ENCODE measurements at places on chromosomes 7 and 10.

GRCh38 chr7:74482629-74483401 lies 29.1 kb downstream of the GTF2IRD1 start:
- H3K4me1 ChIP-seq: no peaks in the 10 kb centered on the region
- H3K36me3 ChIP-seq: no peaks in the 10 kb centered on the region
- DNase-seq: no peak
- no peaks in the 10 kb centered on the region for H3K27me3 ChIP-seq
- no peak overlapping the region for H3K4me3 ChIP-seq

- H3K27ac ChIP-seq: no peak overlapping the region
- H3K4me1 ChIP-seq: no peaks in the 10 kb centered on the region
- H3K36me3 ChIP-seq: no peaks in the 10 kb centered on the region
These were observed 186.0 kb upstream of the TCF7L2 start for GRCh38 chr10:112763916-112764520.

- no peaks in the 10 kb centered on the region for H3K36me3 ChIP-seq
- H3K27me3 ChIP-seq: peaks cover 3% of the 10 kb centered on the region
- no peak overlapping the region for H3K27ac ChIP-seq
- no peak overlapping the region for H3K4me3 ChIP-seq
- no peak for DNase-seq
These were observed 10.2 kb upstream of the ZFYVE27 start for GRCh38 chr10:97726636-97727178.

GRCh38 chr10:76628801-76629200 lies 1008.8 kb downstream of the KCNMA1 start:
- no peaks in the 10 kb centered on the region for H3K36me3 ChIP-seq
- no peaks in the 10 kb centered on the region for H3K27me3 ChIP-seq
- no peak overlapping the region for H3K27ac ChIP-seq

DNA sequence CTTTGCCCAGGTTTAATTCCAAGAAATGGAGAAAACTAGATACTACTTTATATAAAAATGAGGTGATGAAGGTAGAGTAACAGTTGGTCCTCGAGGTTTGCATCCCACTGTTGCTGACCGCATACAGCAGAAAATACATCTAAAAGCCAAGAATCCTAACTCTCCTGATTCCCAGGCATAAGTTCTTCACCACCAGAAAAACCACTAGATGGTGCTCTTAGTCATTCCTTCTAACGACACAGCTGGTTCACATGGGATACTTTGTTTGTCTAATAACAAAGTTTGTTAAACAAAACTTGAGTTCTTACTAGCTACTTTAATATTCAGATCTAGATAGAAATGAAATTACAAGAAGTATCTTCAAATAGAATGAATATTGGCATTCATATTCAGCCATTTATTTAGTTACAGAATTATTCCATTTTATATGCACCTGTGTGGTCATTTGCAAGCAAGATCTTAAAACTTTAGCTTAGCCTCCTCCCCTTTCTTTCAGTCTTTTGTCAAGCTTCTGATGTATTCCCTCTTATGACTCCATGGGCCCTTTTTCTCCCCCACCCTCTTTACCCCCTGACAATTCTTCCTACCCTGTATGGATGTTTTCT lies 54.1 kb upstream of the CYP26C1 start:
- DNase-seq: no peak
- no peak overlapping the region for H3K27ac ChIP-seq
- no peaks in the 10 kb centered on the region for H3K27me3 ChIP-seq
- no peak overlapping the region for H3K4me3 ChIP-seq
- H3K36me3 ChIP-seq: no peaks in the 10 kb centered on the region
- no peaks in the 10 kb centered on the region for H3K4me1 ChIP-seq

DNA sequence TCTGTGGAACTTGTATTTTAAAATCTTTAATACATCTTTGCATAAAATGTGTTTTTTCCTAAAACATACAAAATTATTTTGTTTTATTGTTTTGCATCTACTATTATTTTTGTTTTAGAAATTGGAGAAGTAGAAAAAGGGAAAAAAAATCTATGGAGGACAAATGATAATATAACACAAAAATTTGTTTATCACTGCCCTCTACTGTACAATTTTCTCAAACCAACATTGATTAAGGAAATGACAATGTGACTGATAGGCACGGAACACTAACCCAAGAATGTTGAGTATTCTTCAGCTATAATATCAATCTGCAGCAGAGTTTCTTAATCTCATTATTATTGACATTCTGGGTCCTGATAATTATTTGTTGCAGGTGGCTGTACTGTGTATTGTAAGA lies 9.5 kb upstream of the ING3 start:
- peaks cover 3% of the 10 kb centered on the region for H3K27me3 ChIP-seq
- DNase-seq: no peak
- H3K36me3 ChIP-seq: no peaks in the 10 kb centered on the region
- H3K27ac ChIP-seq: no peak overlapping the region

GRCh38 chr7:18350678-18351077 lies 144.9 kb upstream of the HDAC9 start:
- no peak overlapping the region for H3K4me3 ChIP-seq
- no peak overlapping the region for H3K27ac ChIP-seq
- H3K36me3 ChIP-seq: no peaks in the 10 kb centered on the region

- DNase-seq: no peak
- no peak overlapping the region for H3K4me3 ChIP-seq
- no peaks in the 10 kb centered on the region for H3K27me3 ChIP-seq
- no peaks in the 10 kb centered on the region for H3K36me3 ChIP-seq
These were observed 14.5 kb downstream of the HIPK2 start for GRCh38 chr7:139763330-139763729.

- no peaks in the 10 kb centered on the region for H3K4me1 ChIP-seq
- no peak overlapping the region for H3K27ac ChIP-seq
- H3K4me3 ChIP-seq: no peak overlapping the region
- peaks cover 2% of the 10 kb centered on the region for H3K27me3 ChIP-seq
- no peaks in the 10 kb centered on the region for H3K36me3 ChIP-seq
- DNase-seq: no peak
These were observed 52.6 kb upstream of the LOXL4 start for GRCh38 chr10:98320486-98321185.

- no peaks in the 10 kb centered on the region for H3K36me3 ChIP-seq
- no peak for DNase-seq
- H3K27me3 ChIP-seq: no peaks in the 10 kb centered on the region
- H3K27ac ChIP-seq: no peak overlapping the region
These were observed 1130.0 kb downstream of the DNAJB9 start for GRCh38 chr7:109699661-109700060.

DNA sequence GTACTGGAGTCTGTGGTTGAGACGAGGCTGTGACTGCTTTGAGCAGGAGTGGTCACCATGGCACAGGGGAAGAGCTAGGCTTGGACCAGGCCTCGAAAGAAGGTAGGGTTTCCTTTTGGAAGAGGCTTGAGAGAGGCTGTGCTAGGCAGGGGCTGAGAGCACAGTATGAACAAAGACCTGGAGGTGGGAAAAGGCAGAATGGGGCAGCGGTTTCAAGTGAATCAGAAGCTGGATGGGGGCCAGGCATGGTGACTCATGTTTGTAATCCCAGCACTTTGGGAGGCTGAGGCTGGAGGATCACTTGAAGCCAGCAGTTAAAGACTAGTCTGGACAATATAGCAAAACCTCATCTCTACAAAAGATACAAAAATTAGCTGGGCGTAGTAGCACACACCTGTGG lies 65.9 kb downstream of the CLIP2 start:
- no peaks in the 10 kb centered on the region for H3K27me3 ChIP-seq
- H3K36me3 ChIP-seq: peaks cover 6% of the 10 kb centered on the region
- no peak overlapping the region for H3K4me3 ChIP-seq

DNA sequence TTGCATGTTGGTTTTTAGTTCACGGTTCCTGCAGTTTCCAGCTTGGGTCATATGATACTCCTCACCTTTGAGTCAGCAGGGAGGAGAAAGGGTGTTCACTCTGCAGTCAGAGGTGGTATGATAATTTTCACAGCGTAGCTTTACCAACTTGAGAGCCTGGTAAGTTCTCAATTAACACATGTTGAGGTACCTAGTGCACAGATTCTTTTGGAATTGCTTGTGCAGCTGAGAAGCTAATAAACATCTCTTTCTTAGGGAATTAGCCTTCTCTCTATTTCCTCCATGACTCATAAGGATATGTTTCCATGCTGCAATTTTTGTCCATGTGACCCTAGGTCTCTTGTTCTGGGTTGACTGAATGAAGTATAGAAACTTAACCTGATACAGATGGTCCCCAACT lies 166.6 kb downstream of the KIF20B start:
- no peaks in the 10 kb centered on the region for H3K27me3 ChIP-seq
- H3K4me1 ChIP-seq: no peaks in the 10 kb centered on the region
- no peaks in the 10 kb centered on the region for H3K36me3 ChIP-seq
- DNase-seq: no peak
- H3K27ac ChIP-seq: no peak overlapping the region

DNA sequence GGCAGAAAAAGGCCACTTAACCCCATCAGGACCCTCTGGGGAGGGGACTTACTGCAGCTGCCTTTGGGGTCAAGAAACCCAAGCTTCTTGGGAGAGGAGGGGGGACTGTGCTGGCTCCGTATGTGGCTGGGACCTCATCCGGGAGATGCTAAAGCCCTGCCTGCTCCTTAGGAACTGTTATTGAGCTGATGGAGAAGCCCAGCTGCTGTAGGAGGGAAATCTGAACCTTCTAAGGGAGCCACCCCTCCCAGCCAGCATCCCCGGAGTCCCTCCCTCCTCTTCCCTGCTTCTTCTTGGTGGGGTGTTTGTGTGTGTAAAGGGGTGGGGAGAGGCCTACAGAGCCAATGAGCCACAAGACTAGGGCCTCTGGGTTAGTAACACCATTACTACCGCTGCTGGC lies 8.2 kb downstream of the KCNIP2 start:
- H3K4me1 ChIP-seq: peaks cover 32% of the 10 kb centered on the region
- no peak for DNase-seq
- no peak overlapping the region for H3K27ac ChIP-seq
- no peak overlapping the region for H3K4me3 ChIP-seq
- no peaks in the 10 kb centered on the region for H3K27me3 ChIP-seq

GRCh38 chr7:26705567-26705966 lies 158.8 kb downstream of the SKAP2 start:
- no peak overlapping the region for H3K27ac ChIP-seq
- H3K4me1 ChIP-seq: no peaks in the 10 kb centered on the region
- no peaks in the 10 kb centered on the region for H3K27me3 ChIP-seq
- no peaks in the 10 kb centered on the region for H3K36me3 ChIP-seq
- no peak overlapping the region for H3K4me3 ChIP-seq
- DNase-seq: no peak

Data from thymus (tissue), 14 donors.